ENCODE measurements at places on chromosomes 1 and 21. TPM values are rescaled to one million over a fixed set of nuclear protein-coding genes. Genes with fewer than 3 reads are reported as not detected.

GRCh38 chr1:77265180-77265579 is 16.6 kb upstream of the AK5 start:
- no peak for DNase-seq

- no peak for DNase-seq
Observed at GRCh38 chr1:8821084-8821483, 3.6 kb upstream of the RERE start.

DNA sequence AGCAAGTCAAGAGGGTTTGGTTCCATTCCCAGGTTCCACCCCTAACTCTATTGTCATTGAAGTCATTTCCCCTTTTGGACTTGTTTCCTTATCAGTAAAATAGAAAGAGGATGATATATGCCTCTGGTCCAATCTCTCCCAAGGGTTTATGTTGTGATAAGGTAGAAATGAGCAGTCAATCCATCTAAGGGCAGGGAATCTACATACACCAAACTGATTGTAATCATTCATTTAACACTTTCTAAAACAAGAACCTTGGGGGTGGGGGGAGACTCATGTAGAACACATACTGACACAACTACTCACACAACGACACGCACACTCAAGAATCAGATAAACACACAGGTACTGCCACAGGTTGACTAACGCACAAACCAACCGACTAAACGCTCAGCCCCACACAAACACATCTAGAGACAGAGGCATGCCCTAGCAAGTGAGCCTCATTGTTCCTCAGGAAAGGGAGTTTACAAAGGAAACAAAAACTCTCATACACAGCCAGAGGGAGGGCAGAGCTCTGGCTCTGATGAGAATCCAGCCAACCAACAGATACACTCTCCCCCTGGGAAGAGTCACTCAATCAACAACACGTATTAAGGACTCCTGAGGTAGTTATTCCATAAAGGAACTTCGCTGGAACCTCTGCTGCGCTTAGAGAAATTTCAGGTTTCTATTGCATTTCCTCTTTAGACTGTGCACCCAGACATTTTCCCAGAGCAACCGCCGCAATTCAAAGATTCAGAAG is 1.0 kb downstream of the F11R start:
- no peak for DNase-seq

DNA sequence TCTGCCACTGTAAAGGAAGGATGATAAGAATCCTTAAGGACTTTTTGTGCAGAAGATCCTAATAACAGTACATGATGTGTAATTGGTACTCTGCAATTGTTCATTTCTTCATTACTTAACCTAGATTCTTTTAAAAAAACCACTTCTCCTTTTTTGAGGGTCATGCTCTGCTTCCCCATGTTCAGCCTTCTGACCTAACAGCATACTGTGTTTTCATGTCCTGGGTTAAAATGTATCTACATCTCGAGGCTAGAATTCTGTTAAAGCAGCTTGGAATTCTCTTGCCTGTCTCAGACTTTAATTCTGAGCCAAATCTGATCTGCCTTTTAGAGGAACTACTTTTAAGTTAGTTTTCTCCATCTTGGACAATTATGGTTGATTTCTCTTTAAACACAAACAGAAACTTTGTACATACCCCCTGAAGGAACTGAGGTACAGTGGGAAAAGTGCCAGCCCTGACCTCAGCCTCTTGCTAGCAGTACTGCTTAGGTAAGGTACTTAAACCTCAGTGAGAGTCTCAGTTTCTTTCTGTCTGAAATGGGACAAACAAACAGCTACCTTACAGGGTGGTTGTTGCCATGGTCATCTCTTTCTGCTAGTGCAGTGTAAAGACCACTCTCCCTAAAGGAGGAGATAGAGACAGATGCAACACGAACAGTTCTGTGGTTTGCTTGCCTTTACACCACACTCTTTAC is 103.2 kb upstream of the DYNLT5 start:
- DNase-seq: no peak

- no peak for DNase-seq
Observed at GRCh38 chr1:244212219-244212618, 161.1 kb downstream of the ZBTB18 start.

- DNase-seq: no peak
Observed at GRCh38 chr1:150150133-150151021, 661 bp downstream of the PLEKHO1 start.

DNA sequence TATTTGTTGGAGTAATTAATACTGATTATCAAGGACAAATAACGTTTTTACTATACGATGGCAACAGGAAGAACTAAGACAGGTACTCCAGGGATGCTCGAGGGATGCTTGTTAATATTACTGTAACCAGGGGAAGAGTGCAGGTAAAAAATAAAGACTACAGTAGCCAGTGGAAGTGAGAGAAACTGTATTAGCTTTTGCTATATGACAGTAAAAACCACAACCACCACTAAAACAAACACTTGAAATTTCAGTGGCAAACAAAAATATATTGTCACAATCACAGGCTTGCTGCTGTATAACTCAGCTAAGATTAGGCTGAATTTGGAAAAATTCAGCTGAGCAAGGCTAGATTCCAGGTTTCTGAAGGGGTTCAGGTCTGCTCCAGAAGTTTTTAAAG is 812.6 kb upstream of the ADGRL4 start:
- no peak for DNase-seq

DNA sequence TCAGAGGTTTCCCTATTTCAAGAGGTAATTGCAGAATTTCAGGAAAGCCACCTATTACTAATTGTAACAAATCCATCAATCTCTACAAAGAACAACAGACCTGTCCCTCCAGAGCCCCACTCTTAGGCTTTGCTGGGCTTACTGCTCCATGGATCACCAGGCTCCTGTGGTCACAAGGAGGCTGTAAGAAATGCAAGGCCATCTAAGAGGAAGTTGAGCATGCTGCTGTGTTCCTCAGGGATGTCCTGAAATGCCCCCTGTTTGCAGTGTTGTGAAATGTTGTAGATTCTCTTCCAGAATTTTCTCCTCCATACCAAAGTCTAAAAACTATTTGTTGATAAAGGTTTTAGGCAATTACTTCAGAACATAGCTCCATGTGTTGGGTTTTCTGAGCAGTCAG is 24.4 kb upstream of the DUSP23 start:
- no peak for DNase-seq

DNA sequence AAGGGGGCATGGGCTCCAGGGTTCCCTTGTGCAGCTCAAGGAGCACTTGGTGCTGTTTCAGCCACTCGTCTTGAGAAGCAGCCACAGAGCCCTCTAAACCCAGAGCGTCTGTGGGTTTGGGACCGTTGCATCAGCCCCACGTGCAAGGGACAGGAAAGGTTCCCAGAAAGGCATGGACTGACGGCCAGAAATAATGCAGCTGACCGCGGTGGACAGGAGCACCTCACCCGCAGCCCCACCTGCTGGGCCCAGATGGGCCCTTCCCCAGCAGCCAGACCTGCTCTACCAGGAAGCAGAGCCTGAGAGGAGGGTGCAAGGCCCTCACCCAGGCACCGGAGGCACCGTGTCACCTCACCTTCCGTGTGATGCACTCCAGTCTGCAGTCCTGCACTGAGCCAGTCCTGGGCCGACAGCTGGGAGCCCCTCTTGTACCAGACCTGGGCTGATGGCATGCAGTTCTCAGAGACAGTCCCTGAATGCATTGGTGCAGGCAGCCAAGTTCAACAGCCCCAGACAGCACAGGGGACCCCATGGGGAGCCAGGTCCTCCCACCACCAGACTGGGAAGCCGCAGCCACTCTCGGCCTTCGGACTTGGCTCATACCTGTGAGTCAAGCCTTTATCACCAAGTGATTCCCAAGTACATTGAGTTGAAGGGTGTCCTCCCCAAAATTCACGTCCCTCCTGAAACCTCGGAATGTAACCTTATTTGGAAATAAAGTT is 4.8 kb upstream of the TFF3 start:
- DNase-seq: no peak

- DNase-seq: no peak
Observed at GRCh38 chr21:22352088-22352487, 1353.9 kb downstream of the NCAM2 start.

DNA sequence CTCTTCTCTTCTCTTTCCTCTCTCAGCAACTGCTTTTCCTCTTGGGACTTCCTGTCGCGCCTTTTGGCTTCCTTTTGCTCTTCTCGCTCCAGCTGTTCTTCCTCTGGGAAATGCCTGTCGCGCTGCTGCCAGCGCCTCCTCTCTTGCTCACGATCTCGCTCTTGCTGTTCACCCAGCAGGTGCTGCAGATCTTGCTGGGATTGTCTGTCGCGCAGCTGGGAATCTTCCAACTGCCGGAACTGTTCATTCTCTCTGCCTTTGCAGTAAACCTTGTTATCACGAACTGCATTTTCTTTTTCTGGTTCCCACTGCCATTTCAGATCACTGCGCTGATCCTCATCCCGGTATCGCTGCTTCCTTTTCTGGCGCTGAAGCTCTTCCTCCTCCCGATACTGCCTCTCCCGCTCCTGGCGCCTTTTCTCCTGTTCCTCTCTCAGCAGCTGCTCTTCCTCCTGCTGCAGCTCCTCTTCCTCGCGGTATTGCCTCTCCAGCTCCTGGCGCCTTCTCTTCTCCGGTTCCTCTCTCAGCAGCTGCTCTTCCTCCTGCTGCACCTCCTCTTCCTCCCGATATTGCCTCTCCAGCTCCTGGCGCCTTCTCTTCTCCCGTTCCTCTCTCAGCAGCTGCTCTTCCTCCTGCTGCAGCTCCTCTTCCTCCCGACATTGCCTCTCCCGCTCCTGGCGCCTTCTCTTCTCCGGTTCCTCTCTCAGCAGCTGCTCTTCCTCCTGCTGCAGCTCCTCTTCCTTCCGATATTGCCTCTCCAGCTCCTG is 5.8 kb downstream of the TCHH start:
- no peak for DNase-seq

DNA sequence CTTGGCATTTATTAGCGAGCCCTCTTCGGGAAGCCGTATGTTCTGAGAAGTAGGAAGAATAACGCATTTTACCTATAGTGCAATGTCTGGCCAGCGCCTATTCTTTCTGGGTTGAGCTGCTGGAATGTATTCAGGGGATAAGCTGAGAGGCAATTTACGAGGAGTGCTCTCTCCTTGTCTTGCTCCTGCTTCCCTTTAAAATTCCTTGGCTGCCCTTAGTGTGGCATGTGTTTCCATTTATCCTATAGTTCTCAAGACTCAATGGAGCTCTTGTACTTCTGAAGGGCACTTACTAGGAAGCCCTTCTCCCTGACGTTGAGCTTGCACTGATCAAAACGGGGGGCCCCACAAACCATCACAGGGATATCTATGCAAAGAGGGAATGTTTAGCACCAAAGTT is 364.6 kb downstream of the DISC1 start:
- no peak for DNase-seq

- no peak for DNase-seq
Observed at GRCh38 chr1:204924013-204924759, 53.5 kb downstream of the NFASC start.

- no peak for DNase-seq
Observed at GRCh38 chr1:186750257-186750656, 70.0 kb upstream of the PTGS2 start.

DNA sequence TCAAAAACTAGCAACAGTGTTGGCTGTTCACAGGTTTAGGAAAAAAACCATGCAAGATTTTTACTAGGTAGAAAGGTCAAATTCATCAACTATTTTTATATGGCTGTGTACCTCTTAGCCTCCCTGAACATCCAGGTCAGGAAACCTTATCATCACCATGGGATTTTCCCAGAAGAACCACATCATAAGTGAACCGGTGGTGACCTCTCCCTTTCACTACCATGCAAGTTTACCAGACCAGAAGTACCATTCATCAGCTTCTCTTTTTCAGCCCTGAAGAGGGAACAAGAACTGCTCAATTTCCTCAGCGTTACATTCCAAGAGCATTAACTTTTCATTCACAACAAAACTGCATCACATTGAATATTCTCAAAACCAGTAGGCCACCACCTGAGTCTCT is 5.9 kb downstream of the SSBP3 start:
- no peak for DNase-seq

DNA sequence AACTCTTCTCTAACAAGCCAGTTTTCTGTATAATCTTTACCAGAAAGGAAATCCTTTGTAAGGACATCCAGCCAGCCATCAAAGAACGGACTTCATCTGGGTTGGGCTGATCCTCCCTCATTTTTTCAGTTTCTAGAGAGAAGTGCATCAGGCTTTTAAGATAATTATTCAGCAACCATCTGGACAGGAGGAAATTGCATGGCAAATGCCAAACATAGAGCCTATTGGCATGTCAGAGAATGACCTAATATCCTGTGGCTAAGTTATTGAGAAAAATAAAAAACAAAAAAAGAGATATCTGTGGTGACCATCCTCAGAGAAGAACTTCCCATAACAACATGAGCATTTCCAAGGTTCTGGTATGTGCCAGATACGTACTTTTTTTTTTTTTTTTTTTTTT is 74.9 kb upstream of the BEND5 start:
- no peak for DNase-seq

DNA sequence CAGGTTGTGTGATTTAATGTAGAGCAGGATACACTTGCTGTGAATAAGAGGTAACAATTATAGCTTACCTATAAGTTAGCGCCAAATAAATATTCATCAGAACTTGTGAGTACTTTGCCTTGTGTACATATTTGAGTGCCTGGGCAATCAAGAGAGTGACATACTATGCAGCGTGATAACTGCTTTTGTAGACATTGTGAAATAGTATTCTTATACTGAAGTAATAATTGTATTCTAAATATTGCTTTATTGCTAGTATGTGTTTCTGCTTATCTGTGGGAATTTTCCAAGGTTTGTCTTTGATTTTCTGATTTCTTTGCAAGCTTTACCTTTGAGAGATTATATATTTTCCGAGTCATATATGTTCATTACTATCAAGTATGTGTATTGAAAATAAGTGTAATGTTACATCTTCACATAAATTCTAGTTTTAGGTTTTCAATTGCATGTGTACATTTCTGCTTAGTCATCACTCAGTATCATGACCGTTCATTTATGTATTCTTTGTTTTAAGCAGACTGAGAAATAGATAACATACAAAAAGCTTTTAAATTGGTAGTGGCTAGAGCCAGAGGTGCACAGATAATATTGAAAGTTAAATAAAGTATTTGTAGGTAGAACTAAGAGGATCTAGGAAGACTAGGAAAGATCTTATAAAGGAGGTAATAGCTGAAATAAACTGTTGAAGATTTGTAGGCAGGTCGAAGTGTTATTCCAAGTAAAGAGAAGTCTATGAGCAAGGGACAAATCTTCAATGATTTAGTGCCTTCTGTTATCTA is 19.5 kb downstream of the USP25 start:
- no peak for DNase-seq

- DNase-seq: no peak
Observed at GRCh38 chr21:32726839-32727686, 750 bp downstream of the SYNJ1 start.

- DNase-seq: no peak
Observed at GRCh38 chr21:26019236-26019635, 151.3 kb downstream of the APP start.

- no peak for DNase-seq
Observed at GRCh38 chr1:17849216-17849615, 94.1 kb downstream of the ACTL8 start.

Gene CGN
- total RNA-seq: 5.6 TPM

Gene STMN1
- 19.5 TPM for total RNA-seq

Gene TDRKH
- 3.5 TPM for total RNA-seq

Gene TRPM2
- 7.5 TPM for total RNA-seq

Gene VPS45
- 42.1 TPM for total RNA-seq

Gene CIART
- 0.75 TPM for total RNA-seq

Gene GPR37L1
- not detected for total RNA-seq

Gene PGLYRP4
- not detected for total RNA-seq

Gene CFHR2
- total RNA-seq: not detected

Gene S100A2
- 1.3 TPM for total RNA-seq

Gene PLA2G2F
- total RNA-seq: not detected

Gene IQGAP3
- 0.16 TPM for total RNA-seq

Gene DISC1
- total RNA-seq: 27.9 TPM
